ENCODE measurements at places on chromosomes 6 and 20.

DNA sequence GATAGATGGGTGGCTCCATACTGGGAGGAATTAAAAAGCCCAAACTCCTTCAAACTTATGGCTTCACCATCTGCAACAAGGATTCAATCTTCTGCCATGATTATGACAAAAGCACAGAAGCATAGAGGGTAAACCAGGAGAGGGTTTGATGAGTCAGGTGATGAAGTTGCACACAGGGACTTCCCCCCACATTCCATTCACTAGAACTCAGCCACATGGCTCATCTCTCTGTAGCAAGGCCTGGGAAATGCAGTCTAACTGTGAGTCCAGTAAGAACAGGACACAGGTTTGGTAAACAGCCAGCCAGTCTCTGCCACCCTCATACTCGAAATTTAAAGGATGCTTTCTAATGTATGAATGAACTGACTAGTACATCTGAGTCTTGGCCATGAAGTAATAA lies 142.9 kb downstream of the HIVEP2 start:
- DNase-seq = no peak

DNA sequence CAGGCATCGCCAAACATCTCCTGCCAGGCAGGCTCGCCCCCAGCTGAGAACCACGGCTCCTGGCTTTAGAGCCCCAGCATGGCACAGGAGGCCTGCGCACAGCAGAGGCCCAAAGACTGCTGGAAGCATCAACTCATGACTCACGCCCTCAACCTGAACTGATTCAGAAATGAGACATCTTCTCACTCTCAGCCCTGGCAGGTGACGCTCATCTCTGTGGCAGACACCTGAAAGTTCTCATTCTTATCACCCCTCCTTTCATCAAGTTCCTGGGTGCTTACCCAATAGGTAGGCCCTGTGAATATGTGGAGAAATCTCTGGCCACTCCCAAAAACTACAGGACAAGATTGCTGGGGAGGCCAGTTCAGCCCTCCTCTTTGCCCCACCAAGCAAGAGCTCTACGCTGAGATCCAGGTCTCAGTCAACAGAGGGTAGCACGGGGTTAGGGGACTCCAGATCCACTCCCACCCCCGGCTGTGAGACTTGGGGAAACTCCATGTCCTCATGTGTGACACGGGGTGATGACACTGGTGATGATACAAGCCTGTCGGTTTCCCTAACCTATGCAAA lies 11.3 kb downstream of the NFATC2 start:
- DNase-seq = no peak

DNA sequence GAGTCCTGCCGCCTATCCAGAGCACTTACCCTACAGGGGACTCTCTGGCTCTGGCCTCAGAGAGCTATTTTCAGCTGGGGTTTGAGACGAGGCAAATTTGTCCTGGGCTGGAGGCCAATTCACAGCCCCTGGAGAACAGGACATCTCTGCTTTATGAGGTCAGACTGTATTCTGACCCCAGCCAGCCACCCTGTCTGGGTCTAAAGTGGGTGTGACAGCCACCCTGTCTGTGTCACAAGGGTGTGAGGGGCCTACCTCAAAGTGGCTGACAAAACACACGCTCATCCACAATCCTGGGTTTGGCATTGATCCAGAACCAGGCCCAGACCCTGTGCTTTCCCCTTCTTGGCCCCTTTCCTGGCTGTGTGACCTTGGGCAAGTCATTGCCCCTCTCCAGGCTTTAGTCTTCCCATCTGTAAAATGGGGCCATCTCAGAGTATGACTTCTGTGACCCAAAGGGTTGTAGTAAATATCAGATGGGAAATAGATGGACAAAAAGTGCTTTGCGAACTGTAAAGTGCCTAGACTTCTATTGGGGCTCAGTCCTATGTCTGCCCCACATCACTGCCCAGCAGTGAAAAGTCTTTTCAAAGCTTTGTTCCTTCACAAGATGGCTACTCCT lies 44.1 kb upstream of the TGM2 start:
- DNase-seq = no peak

DNA sequence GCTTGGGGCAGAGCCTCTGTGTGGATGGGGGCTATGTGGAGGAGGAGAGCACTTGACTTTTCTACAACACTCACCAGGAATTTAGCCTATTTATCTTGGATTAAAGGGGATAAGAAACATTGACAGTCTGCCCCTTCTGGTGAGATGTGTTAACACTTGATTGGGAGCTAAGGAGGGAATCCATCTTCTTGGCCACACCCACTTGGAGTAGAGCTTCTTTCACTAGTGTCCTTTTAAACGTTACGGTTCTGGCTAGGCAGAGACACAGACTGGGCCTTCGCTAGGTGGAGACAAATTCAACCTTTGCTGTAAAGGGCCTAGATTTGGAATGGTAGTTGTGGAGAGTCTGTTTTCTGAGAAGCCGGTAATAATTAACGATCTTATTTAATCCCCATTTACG lies 15.5 kb upstream of the TPBG start:
- no peak for DNase-seq

DNA sequence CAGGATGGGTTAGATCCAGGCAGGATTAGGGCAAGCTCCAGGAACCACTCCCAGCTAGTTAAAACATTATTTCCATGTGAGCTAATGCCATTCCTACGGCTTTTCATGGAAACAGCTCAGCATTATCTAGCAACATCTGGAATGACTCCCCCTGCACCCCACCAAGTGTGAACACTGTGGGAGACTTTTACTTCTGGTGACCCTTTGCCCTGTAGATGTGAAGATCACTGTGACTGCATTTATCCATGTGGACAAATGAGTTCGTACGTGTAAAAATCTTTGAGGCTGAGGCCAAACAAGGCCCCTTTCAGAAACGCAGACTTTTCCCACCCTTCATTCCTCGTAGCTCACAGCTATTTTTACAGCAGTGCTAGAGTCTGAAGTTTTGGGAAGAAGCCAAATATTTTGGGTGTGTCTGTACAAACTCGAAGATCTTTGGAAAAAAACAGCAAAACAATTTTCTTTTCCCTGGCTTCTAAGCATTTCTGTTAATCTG lies 221.8 kb upstream of the SOX4 start:
- DNase-seq = no peak

DNA sequence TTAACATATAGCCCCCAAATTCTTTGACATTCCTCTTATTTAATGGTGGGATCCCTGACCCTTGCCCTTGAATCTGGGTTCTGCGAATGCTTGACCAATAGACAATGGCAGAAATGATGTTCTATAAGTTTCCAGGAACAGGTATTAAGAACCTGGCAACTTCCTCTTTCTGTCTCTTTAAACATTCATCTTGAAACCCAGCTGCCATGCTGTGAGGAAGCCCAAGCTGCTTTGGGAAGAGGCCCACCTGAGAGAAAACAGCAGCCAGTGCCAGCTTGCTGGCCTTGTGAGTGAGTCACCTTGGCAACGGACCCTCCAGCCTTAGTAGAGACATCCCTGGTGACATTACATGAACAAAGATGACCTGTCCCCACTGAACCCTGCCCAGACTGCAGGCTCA lies 45.2 kb upstream of the RALY start:
- no peak for DNase-seq

DNA sequence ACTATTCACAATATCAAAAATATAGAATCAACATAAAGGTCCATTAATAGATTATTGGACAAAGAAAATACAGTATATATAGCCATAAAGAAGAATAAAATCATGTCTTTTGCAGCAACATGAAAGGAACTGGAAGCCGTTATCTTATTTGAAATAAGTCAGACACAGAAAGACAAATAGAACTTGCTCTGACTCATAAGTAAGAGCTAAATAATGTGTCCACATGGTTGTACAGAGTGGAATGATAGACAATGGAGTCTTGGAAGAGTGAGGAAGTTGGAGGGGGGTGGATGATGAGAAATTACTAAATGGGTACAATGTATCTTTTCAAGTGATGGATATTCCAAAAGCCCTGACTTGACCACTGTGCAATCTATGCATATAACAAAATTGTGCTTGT lies 613.5 kb downstream of the PHF3 start:
- no peak for DNase-seq
